ENCODE measurements at places on chromosomes 4 and X.

- no peak for DNase-seq
These were observed 71.8 kb downstream of the FBXO8 start for GRCh38 chr4:174211622-174212044.

GRCh38 chrX:97909245-97909644, 1025.5 kb downstream of the RPA4 start:
- peak; percentile 30 for DNase-seq

DNA sequence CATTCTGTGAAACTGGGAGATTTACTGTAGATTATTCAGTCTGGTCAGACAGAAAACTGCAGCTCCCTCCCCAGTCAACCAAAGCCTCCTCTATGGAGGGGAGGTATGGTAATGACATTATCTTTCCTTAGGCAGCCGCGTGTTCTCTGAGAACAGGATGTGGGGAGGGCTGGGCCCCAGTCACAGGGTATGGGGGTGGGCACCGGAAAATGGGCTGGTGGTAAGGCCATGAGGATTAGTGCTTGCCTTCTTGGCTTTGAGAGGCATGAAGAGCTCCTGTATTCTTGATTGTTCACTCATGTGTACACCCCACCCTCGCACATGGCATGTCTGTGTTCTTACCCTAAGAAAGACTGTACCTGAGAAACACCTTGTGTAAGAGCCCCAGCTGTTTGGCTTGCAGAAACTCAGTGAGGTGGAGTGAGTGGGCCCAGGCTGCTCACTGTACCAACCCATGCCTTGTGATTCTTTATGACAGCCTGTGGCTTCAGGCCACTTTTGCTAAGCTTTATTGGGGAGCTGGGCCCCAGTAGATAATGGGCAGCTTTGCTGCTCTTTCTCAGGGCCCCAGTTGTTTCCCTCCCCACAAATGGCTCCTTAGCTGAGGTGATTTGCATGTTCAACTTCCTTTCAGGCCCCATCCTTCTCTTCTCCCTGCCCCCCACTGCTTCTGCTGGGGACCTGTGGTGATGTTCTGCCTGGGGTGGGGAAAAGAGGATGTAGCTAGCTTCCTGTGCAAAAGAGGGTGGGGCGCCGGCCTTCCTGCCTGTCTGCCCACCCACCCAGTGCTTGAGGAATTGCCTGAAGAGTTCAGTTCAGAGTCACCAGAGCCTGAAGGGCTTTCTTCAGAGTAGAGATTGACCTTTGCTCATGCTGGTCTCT, 30.7 kb downstream of the MSN start:
- peak; percentile 51 for DNase-seq

- no peak for DNase-seq
These were observed 31.5 kb downstream of the NAT8L start for GRCh38 chr4:2090642-2091041.

DNA sequence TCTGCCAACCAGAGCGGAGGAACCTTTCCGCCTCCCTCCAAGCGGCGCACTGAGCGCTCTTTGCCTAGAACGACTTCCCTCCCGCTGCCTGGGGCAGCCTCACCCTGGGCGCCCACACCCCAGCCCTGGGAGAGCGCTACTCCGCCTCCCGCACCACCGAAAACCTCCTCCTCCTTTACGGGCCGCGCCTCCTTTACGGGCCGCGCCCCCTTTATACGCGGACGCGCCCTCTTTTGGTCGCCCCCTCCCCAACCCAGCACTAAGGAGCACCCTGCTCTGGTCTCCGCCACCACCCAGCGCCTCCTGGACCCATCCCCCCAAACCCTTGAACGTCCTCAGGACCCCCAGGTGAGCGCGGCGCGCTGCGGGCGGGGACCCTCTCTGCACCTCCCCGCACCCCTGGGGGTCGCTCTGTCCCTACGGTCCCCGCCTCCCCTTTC, 586 bp upstream of the NSG1 start:
- no peak for DNase-seq

- DNase-seq, result no peak
These were observed 231.9 kb upstream of the INTU start for GRCh38 chr4:127400731-127401346.
